AG10803 (cell line): ENCODE measurements at places on chromosomes 16 and 17.

DNA sequence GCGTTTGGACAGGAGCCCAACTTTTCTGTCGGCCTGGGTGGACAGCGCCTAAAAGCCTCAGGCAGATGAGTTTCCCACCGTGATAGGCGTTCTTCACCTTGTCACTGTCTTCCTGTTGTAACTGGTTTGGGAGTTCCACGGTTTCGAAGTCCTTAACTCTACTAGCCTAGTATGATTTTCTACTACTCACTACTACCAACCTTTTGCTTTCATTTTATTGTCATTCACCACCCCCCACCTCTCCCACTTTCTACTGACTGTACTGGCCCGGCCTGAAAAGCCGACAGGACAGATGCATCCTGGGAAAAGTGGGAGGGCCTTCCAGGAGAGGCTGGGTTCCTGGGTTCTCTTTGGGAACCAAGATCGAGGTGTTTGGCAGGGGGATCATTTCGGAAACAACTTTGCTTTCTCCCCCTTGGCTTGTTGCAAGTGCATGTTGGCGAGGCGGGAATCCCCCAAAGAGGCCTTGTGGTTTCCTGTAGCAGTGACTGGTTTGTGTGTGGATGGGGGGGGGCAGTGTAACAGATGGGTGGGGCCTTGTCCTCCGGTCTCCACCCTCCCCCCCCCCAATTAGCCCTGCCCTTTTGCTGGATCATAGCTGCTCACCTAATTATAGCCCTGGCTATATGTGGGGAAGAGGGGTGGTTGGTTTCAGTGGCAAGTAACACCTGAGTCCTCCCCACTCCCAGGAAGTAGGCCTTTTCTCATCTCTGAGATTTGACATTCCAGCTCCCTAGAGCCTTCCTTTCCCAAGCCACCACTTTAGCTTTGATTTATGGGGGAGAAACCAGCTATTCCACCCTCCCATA, 1.4 kb downstream of the EIF5A start:
- DNase-seq, result peak; percentile 77

- no peak for DNase-seq
Measured at GRCh38 chr17:74687886-74688285, 24.8 kb downstream of the CD300LF start.

- DNase-seq, result no peak
Measured at GRCh38 chr17:82076785-82077591, 11.4 kb upstream of the DUS1L start.

DNA sequence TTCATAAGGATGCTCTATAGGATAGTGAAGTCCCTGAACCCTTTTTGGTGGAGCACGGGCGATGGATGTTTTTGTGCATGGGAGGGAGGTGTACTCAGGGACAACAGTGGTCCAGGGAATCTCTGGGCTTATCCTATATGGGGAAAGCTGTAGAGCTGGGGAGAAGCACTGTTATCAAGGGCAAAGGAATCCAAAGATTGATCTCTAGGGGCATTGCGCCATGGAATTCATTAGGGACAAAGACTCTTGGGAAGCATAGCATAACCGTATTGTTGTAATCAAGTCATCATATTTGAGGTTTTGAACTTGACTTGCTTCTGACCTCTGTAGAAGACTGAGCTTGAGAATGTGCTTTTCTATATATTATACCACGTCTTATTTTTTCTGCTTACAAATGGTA, 172.9 kb upstream of the ZFHX3 start:
- DNase-seq, result peak; percentile 29

DNA sequence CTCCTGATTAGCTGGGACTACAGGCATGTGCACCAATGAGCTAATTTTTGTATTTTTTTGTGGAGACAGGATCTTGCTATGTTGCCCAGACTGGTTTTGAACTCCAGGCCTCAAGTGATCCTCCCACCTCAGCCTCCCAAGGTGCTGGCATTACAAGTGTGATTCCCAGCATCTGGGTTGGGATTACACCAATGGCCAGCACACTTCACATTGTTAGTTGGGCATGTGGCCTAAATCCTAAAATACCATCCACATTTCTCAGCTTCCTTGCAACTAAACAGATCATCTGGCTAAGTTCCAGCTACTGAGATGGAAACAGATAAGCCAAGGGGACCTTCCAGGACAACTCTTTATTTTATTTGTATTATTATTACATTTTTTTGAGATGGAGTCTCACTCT, 9.9 kb downstream of the RABEP2 start:
- peak; percentile 72 for DNase-seq

GRCh38 chr16:50007744-50008143, 17.3 kb upstream of the CNEP1R1 start:
- DNase-seq, result no peak

GRCh38 chr17:79048826-79049755, 25.1 kb downstream of the C1QTNF1 start:
- DNase-seq, result no peak

DNA sequence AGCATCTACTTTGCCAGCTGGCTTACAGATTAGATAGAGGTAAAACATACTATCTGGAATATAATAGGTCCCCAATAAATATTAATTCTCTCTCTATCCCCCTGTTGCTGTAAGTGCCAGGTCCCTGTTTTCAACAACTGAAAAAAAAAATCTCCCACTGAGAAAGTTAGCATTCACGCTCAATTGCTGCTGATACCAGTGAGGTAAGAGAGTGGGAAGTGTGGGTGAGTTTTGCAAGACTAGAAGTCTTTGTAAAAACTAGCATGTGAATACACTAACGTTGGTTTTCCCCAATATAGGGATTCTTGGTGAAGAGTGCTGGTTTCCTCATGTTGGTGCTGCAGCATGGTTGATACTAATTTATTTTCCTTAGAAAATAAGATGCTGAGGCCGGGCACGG, 11.7 kb upstream of the TAOK1 start:
- no peak for DNase-seq

DNA sequence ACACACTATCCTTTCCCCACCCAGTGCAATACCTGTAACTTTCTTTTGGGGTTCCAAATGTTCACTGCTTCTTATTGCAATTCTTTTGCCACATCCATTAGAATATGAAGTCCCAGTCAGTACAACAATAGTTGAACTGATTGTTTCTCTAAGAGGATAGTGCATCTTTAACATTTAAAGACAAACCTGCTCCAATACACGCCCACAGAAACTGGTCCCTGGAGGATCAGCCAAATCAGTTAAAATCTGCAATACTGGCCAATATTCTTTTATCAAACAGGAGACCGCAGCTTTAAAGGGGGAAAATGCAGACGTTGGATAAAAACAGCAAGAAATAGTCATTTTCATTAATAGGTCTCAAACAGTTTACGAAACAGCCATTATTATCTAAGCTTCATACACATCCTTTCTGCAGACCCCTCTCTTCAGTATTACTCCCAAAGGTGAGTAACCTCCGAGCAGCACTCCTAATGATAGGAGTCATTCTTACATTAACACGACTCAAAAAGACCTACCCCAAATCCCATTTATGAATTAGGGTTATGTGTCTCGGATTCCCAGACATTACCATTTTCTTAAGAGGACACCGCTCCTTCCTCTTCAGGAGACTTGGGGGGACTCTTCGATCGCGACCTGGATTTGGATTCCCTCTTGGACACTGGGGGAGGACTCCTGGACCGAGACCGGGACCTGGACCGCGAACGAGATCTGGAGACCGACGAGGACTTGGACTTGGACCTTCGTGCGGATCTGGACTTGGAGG, 1.4 kb downstream of the SRSF2 start:
- no peak for DNase-seq

DNA sequence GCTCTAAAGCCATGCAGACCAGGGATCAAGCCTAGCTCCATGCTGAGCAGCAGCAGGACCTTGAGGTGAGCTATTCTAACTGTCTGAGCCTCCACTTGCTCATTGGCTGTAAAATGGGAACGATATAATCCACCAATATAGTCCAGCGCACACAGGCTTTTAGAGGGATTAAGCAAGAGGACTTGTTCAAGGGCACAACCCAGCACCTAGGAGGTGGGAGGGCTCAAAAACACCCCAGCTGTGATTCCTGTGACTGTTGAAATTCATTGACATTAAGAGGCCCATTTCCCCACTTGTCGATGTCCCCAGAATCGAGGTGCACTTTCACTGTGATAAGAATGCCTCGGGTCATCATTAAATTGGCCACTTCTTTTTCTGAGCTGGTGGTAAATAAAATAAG, 4.1 kb downstream of the USH1G start:
- no peak for DNase-seq

DNA sequence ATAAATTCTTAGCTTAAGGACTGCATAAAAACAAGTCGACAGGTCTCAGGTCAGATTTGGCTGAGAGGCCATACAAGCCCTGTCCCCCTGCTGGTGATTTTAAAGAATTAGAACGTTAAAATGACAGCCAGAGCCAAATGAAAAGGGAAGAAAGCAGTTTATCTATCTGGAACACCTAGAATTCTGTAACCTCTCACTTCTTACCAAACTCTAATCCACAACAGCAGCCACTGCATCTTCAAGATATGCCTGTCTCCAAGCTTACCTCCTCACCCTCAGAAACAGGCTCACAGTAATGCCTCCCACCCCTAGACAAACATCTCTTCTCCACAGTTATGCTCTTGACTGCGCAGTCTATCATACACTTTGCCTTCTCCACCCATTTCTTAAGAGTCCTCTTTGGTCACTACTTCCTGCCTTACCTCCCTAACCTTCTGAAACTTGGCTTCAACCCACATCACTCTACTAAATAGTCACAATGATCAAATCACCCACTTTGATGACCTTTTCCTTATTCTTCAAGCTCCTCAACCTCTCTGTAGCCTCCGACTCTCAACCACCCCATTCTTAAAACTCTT, 14.2 kb downstream of the ANKFY1 start:
- peak; percentile 56 for DNase-seq

DNA sequence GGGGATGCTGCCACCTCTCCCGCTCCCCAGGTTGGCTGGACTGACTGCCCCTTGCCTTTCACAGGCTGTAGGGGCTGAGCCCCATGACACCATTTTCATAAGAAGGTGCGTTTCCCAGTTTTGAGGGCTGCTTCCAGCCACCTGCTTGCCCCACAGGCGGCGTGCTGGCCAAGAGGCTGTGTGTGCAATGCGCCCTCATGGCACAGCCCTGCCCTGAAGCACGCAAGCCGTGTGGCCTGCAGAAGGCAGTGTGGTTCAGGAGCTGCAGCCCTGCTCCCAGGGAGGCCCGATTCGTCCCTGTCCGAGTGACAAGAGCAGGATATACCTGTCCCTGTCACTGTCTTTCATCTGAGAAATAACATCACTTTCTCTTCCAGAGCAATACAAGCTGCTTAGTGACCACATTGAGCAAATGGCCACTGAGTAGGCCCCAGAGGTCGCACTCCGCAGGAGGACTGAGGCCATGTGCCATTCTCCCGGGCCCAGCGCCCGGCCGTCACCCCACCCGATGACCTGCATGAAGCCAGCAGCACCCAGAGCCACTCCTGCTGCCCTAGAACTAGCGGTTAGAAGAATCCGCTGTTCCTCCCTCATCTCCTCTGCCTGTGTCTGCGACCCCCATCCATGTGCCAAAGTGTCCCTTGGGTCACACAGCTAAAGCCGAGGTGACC, 24.2 kb downstream of the CIBAR2 start:
- DNase-seq, result no peak

DNA sequence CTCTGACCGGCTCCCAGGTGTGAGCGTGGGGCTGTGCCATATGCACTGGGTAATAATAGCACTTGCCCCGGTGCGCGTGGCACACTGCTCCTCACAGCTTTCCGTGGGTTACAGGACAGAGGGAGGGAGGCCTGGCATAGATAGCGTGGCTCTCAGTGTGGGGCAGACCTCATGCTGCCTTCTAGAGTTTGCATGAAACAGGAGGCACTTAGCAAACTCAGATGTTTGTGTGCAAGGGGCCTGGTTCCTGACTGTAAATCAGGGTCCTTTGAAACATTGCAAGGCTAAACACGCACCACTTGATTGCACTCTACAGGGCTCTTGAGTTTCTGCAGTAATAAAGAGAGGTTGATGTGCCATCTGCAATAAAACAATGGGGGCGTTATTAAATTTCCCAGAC, 101.7 kb downstream of the RPTOR start:
- no peak for DNase-seq

DNA sequence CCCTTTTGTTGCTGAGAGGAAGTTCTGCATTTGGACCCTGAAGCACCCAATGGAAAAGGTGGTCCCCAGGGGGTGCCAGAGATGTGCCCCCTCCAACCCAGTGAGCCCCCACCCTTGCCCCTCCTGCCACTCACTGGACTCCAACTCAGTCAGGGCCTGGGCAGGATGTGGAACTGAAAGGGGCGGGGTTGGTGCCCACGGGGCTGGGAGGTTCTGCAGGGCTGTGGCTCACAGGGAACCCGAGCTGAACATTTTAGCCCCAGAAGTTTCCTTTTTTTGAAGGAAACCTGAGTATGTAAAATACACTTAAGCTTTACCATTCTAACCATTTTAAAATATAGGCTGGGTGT, 15.8 kb upstream of the OGFOD3 start:
- DNase-seq, result no peak

DNA sequence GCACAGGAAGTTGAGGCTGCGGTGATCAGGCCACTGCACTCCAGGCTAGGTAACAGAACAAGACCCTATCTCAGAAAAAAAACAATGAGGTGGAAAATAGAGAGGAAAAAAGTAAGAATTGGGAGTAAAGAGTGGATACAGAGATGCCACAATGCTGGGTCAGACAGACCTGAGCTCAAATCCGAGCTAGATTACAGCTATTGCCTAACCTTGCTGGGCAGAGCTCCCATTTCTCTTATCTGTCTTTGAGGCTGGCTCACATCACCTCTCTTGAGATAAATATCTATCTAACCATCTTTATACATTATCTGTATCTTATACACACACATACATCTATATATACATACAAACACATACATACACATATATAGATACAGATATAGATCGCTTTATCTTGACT, 59.0 kb downstream of the ACSM2B start:
- DNase-seq, result no peak

- DNase-seq, result no peak
Measured at GRCh38 chr17:43757171-43757660, 1.4 kb downstream of the SOST start.

DNA sequence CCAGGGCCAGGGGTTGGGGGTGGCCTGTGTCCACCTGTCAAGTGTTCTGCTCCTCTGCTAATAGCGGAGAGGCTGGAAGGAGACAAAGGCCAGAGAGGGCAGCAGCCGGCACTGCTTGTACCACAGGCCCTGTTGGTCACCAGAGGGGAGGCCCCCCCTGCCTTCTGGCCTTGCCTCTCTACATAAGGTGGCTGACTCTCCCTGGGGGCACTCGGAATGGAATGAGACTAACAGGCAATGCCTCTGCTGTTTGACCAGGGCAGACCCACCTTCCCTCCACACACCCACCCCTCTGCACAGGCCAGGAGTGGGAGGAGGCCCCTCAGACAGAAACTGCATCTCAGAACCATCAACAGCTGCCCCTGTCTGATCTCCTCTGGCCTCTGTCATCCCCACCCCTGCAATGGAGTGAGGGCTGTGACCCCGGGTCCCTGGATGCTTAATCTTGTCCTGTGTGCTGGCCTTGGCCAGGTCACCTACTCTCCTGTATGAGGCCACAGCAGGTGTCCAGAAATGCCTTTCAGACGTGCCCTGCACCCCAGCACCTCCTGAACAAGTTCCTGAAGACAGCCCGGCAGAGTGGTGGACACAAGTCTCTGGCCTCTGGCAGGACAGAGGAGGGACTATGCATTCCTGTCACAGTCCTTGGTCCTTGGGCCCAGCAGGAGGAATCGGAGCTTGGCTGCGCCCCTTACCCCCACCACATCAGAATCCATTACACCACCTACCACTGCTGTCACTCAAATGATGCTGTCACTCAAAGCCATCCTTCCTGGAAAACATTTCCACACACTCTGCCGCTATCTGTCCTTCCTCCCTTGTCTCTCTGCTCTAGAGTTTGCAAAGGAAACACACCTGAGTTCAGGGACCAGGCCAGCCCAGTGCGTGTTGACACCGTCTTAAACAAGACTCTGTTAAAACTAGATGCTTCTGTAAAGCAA, 107.5 kb upstream of the ZNF750 start:
- no peak for DNase-seq
